ENCODE measurements at places on chromosomes 13 and 19.

- DNase-seq: peak; percentile 64
These were observed 55.0 kb upstream of the EEF1AKMT1 start for GRCh38 chr13:20828539-20829364.

GRCh38 chr13:96274046-96274445, 184.1 kb downstream of the HS6ST3 start:
- peak; percentile 75 for DNase-seq

- DNase-seq: no peak
These were observed 25.9 kb downstream of the DPF1 start for GRCh38 chr19:38197937-38198704.

GRCh38 chr19:51799774-51800472, 5.0 kb downstream of the FPR3 start:
- no peak for DNase-seq

GRCh38 chr19:14563590-14563926, 8.3 kb downstream of the NDUFB7 start:
- no peak for DNase-seq

GRCh38 chr19:18086590-18087138, at the start of gene IL12RB1:
TSS of gene IL12RB1 (minus strand) at chr19:18086934. CDS start at chr19:18086823, 111 bp downstream.
- peak; percentile 57 for DNase-seq

GRCh38 chr13:45518525-45519245, 53.9 kb downstream of the COG3 start:
- peak; percentile 65 for DNase-seq

- DNase-seq: no peak
These were observed 382.4 kb downstream of the KCTD12 start for GRCh38 chr13:76503766-76504165.

DNA sequence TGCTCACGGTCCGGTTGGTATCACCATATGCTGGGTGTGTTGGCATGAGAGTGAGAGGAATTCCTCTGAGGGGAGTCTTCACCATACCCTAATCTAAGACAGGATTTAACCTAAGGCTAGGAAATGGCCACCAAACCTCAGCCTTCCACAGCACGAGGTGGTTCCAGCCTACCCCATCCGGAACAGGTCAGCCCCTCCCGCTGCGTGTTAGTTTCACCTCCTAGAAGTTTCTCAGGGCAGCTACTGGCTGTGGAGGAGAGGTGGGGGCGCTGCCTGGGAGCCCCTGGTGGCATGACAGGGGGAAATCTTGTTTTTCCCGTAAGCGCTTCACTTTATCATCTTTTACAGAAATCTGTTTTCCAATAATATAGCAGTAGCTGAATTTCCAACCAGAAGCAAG, 55.1 kb downstream of the RGCC start:
- no peak for DNase-seq

DNA sequence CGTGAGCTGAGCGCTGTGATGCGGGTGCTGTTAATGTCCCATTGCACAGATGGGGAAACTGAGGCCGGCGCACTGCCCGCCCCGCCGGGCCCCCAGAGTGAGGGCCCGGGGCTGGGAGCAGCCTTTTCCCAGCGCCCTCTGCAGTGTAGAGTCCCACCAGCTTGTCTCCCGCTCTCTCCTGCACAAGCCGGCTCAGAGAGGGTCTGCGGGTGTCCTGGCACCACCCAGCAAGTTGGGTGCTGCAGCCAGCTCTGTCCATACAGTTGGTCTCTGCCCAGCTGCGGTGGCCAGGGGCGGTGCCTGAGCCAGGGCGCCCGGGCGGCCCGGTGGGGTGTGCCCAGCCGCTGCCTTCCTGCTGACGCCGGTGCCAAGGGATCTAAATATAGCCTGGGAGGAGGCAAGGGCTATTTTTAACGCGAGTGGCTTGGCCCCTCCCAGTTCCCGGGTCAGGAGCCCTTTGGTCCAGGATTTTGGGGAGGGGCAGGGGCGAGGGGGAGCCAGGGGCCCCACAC, 19.3 kb downstream of the GADD45B start:
- peak; percentile 84 for DNase-seq

- peak; percentile 70 for DNase-seq
These were observed 3.9 kb downstream of the ANKRD24 start for GRCh38 chr19:4186087-4186993.

- peak; percentile 4 for DNase-seq
These were observed 213.7 kb downstream of the SLITRK5 start for GRCh38 chr13:87884884-87885283.

GRCh38 chr13:111131611-111132010, 16.5 kb downstream of the ARHGEF7 start:
- DNase-seq: no peak

DNA sequence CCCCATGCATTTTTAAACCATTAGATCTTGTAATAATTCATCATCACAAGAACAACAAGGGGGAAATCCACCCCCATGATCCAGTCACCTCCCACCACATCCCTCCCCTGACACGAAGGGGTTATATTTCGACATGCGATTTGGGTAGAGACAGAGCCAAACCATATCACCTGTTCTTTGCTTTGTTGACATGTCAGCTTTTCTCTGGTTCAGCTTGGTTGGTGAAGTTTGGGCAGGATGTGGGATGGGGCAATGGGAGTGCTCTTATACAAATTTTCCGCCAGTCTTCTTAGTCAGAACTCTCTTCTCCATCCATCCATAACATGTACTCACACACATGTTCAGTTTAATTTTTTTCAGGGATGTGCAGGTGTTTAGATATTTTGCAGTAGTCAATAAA, 12.9 kb downstream of the TPP2 start:
- no peak for DNase-seq

- DNase-seq: no peak
These were observed 11.9 kb upstream of the ZNF57 start for GRCh38 chr19:2888731-2889224.

DNA sequence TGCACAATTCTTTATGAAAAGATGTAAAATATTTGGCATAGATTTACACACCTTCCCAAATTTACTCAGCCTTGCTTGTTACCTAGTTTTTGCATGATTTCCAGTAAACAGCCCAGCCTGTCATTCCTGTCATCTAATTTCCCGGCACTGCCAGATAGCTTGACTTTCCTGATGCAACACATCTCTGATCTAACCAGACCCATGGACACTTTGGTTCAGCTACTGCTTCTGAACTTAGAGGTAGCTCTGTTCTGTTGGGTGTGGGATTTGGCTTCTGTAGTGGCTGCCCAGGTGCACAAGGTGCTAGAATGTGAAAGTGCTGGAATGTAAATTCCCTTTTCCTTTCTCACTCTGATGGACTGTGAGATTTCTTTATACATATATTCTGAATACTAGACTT, 1033.5 kb downstream of the SLITRK1 start:
- DNase-seq: no peak

GRCh38 chr19:7098701-7099596, 29.4 kb downstream of the ZNF557 start:
- DNase-seq: peak; percentile 88

DNA sequence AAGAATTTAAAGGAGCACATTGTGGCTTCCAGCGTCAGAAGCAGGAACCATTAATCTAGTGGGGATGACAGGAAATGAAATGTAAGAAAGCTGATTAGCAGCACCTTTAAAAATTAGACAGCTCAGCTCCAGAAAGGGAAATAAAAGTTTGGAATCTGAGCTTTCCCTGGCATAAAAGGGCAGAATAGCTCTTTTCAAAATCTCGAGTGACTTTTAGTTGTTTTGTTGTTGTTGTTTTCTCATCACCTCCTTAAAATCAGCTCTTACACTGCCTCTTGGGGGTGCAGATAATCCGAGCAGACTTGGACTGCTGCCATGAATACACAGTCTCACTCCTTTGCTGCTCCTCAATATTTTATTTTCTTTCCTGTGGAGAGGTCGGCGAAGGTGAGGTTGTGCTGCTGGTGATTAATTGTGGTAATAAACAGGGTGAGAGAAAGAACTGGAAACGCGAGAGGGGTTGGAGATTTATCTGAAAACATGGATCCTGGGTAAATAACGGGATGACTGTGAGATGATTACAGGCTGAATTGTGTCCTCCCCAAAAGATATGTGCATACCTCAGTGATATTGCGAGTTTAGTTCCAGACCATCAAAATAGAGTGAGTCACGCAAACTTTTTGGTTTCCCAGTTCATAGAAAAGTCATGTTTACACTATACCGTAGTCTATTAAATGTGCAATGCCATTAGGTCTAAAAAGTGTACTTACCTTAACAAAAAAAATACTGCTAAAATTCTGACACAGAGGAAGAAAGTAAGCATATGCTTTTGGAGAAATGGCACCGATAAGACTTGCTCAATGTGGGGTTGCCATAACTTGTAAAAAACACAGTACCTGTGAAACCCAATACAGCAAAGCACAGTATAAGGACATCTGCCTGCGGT, 787.7 kb downstream of the UQCRFS1 start:
- no peak for DNase-seq

DNA sequence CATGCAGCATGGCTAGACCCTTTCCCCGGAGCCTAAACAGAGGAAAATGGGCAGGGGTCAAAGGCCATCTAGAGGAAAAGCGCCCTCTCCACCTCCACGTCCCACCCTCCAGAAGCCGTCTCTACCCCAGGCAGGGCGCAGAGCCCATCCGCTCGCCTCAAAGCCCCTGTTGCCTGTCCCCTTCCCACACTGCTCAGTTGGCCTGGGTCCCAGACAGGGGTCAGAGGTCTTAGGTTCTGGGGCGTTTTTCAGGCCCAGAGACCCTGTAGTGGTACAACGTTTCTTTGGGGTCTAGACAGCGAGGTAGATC, 285 bp downstream of the TMEM143 start:
- DNase-seq: no peak

GRCh38 chr19:44611812-44612295, 1.5 kb upstream of the IGSF23 start:
- no peak for DNase-seq

GRCh38 chr13:28055357-28055756, 45.0 kb downstream of the FLT3 start:
- DNase-seq: no peak

DNA sequence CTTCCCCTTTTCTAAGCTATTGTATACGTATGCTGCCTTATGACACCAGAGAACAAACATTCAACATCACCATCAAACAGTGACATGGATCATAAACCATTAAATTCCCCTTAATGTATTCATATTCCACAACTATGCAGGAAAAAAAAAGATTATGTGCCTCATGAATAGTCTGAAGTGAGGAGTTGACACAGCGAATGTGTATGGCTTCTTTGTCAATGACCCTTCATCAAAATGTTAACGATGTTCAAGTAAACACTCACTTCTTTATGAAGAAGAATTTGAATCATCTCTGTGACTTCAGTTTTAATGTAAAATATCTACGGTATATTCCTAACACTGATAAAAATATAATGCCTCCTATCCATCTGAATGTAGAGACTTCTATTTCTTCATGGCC, 44.6 kb downstream of the SMAD9 start:
- no peak for DNase-seq

GRCh38 chr19:1000095-1000494, at the start of gene GRIN3B:
TSS of gene GRIN3B (plus strand) at chr19:1000419. CDS start at chr19:1000438, 19 bp downstream.
- DNase-seq: no peak

- no peak for DNase-seq
These were observed 176.2 kb downstream of the RFC3 start for GRCh38 chr13:33994198-33994597.

DNA sequence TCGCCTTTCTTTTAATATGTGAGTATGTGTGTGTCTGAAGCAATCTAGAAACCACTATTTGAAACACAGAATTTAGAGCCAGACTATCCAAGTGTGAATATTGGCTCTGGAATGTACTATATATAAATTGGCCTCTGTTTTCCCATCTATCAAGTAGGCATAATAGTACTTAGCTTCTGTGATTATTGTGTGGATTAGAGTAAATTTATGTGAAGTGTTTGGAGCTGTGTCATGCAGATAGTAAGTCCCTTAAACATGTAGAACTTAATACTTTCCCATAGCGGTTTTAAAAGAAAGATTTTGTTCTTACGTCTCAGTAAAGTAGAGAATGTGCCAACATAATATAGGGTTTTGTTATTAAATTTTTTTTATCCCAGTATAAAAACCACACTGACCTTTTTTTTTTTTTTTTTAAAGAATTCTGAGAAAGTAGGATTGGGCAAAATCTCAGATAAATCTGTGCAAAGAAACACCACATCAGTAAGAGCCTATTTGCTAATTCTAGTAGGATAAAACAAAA, 432.3 kb downstream of the RFC3 start:
- no peak for DNase-seq

DNA sequence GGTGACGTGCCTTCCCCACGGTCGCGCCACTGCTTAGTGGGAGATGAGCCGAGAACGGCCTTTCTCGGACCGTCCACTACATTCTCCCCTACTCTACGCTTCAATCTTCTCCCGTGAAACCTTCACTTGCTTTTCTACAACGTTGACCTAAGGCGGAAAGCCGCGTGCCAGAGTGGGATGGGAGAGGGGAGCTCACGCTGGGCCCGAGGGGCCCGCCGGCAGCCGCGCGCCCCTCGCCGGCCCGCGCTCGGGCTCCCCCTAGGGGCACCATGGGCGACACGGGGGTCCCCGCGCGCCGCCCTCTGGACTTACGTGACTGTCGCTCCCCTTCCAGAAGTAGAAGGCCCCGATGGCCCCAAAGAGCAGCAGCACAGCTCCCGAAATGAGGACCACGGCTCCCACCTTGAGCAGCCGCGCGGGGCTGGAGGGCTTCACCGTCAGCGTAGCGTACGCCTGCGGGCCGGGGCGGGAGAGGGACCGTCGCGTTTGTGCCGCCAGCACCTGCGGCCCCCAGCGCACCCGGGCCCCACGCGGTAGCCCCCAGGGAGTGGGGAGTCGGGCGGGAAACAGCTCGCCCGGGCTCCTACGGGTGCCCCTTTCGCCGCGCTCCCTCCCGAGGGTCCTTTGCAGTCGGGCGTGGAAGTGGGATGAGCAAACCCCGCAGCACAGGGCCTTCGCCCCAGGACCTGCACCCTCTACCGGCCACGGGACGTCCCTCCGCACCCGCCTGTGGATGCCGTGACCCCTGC, 727 bp downstream of the CNMD start:
- no peak for DNase-seq

- peak; percentile 58 for DNase-seq
These were observed 43.9 kb downstream of the SIAH3 start for GRCh38 chr13:45807520-45808099.

DNA sequence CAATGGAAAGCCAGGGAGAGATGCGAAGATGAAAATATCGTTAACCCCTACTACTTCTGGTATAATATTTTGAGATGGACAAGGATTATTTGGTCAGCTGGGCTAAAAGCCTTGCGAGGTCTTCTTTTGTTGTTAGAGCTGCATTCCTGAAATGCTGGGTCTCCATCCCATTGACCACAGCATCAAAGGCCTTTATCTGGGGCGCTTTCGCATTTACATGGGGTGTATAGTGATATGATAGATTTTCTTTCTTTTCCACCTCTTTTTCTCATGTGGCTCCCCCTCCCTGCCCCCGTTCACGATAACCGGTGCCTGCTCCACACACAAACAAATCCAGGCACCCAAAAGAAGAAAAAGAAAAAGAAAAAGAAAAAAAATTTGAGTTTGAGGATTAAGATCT, 77.5 kb downstream of the ZNF536 start:
- DNase-seq: no peak

GRCh38 chr13:20297181-20297580, 65.1 kb upstream of the GJB6 start:
- DNase-seq: no peak

DNA sequence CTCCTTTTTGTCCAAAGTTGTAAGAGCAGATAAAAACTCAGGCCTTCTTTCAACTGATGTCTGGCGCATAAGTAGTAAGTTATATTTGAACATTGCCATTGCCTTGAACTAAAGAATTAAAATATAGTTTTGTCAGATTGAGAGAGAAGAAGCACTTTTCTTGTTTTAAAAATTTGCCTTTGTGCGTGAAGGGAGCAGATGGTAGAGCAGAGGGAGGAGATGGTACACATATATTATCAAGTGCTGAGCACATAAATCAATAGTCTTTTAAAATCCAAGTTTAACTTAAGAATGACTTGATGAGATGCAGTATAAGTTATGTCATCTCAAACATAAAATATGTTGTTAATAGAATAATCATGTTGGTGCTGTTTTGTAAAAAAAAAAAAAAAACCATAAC, 504.6 kb upstream of the KLHL1 start:
- DNase-seq: no peak
